Posterior cingulate gyrus (tissue), 11 donors: ENCODE measurements at places on chromosomes 2 and 18.

- DNase-seq = no peak
Observed at GRCh38 chr2:175152242-175152641, 15.8 kb downstream of the ATF2 start.

DNA sequence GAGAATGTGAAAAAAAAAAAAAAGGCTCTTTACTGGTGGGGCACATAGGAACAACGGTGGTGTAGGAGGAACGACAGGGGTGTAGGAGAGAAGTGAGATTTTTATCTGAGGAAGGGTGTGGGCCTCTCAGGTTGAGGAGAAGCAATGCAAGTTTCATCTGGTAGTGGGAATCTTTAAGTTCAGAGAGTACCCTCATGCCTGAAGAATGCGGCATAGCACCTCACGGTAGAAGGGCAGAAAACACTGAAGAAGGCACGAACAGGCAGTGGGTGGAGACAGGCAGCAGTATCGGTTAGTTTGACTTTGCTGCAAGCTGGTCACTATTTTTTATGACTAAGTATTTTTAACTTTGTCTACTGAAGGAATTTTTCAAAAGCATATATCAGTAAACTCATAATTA is 52.2 kb upstream of the TSPYL6 start:
- DNase-seq = no peak

GRCh38 chr2:46859482-46859881 is 56.1 kb downstream of the MCFD2 start:
- no peak for DNase-seq

- no peak for DNase-seq
Observed at GRCh38 chr18:61546590-61546989, 213.4 kb downstream of the CDH20 start.

DNA sequence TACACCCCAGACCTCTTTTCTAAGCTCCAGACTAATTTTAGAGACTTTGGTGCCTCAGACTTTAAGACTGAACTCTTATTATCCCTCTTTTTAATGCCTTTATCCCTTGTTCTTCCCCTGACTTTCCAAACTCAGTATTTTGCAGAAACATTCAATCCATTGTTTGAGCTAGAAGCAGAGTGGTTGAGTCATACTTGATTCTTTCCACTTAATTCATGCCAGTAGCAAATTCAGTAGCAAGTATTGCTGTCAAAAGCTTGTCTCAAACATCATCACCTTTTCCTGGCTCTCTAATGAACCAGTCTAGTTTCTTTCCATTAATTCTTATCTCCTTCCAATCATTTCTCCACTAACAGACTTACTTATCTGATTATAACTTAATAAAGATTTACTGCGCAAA is 699.7 kb upstream of the ZNF804A start:
- DNase-seq = no peak

GRCh38 chr18:56738184-56738583 is 87.0 kb downstream of the WDR7 start:
- DNase-seq = no peak

DNA sequence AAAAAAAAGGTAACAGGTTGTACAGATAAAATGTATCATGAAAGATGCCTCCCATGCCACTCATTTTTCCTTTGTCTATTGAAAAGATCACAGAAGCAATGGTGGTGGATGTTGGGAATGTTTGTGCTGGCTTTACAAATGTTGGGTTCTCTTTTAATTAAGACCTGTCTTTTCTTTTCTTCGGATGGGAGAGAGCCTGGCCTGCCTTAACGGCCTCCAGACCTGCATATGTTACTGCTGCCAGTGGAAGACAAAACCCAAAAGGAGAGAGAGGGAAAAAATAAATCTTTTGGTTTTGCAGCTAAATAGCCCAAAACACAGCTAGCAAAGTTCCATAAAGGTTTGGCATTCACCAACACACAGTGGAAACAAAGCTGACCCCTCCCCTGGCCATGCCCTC is 50.5 kb upstream of the FZD7 start:
- no peak for DNase-seq

DNA sequence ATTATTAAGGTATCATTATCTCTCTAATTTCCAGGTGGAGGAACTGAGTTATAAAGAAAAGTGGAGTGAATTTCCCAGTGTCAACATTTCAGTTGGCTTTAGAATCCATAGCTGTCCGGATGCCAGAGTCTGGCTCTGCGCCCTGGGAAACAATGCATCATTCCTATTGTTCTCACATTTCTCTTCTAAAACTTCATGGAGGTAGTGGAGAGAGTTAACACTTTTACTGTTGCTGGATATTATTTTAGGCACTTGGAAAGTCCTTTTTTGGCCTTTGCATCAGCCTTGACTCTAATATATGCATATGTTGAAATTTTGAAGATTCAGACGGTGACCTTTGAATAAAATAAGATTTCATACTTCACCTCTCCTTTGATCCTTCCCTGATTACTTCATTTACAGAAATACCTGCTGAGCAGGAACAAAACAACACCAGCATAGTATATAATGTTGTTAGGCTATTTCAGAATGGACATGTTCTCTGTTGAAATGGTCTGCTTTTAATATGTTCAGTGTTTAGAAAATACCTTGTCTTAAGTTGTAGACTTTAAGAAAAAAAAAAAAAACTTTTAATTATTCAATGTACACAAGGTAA is 148.8 kb downstream of the EPHA4 start:
- no peak for DNase-seq

DNA sequence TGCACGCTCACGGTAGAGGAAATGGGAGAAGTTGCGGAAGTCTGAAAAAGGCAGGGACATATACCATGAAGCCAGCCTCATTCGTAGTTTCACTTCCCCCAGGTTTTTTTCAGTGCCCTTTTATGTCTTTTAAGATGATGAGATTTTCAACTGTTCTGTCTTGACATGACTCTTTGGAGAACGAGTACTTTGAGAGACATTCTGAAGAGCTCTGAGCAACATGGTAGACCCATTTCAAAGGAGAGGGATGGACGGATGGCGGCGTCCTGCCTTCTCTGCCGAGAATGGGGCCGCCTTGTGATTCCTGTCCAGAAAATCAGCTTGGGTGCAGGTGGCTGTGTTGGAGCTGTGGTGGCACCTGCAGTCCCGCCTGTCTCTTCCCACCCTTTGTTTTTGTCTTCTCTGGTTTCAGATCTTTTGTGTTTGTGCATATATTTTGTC is 41.7 kb downstream of the SH3BP4 start:
- DNase-seq = no peak

- DNase-seq = no peak
Observed at GRCh38 chr2:237472909-237473877, 13.9 kb upstream of the MLPH start.

DNA sequence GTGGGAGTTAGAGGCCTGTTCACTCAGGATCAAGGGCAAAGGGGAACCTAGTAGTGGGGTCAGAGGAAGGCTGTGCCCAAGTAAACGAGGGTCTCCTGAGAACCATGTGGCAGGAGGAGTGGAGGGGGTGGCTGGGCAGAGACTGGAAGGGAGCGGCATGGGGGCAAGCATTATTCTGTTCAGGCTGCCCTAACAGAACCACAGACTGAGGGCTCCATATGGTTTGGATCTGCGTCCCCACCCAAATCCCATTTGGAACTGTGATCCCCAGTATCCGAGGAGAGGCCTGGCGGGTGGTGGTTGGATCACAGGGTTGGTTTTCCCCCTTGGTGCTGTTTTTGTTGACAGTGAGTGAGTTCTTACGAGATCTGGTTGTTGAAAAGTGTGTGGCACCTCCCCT is 287.0 kb downstream of the PHLPP1 start:
- peak; percentile 55 for DNase-seq

DNA sequence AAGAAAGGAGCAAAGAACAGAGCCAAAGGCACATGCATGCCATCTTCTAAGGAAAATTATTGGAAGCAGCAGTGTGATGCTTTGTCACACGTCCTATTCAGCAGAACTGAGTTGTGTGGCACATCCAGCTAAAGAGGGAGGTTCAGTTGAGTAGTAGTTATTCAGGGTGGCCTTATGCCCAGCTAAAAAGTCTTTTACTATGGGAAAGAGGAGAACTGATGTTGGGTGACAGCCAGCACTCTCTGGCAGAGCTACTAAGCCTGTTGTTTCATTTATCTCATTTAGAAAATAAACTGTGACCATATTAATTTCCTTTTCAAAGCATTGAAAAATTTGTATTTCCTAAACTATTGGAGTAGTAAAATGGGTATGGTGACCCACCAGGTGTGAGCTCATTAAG is 18.5 kb downstream of the ITGA6 start:
- no peak for DNase-seq

DNA sequence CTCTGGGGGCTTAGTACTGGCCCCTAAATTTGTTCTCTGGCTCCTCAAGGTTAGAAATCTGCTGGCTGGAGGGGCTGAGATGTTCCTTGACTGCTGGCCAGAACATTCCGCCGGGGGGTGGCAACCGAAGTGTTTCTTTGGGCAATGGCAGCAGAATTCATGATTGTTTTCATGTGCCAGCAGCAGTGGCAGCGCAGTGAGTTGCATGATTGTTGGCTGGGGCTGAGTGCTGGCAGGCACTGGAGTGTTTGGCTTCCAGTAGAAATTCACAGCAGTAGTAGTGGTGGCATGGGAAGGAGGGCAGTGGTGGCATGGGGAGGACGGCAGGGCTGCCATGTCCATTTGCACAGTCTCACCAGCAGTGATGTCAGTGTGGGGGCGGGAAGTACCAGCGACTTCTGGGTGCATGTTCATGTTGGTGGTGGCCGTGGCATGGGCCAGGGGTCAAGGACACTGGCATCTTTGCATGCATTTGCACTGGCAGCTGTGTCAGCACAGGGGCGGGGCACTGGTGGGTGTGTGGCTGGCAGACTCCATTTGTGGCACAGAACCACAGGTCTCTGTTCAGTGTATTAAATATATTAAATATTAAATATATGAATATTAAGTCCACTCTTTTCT is 130.6 kb upstream of the CDH7 start:
- peak; percentile 71 for DNase-seq

- DNase-seq = no peak
Observed at GRCh38 chr2:205115511-205115910, 566.8 kb upstream of the NRP2 start.

DNA sequence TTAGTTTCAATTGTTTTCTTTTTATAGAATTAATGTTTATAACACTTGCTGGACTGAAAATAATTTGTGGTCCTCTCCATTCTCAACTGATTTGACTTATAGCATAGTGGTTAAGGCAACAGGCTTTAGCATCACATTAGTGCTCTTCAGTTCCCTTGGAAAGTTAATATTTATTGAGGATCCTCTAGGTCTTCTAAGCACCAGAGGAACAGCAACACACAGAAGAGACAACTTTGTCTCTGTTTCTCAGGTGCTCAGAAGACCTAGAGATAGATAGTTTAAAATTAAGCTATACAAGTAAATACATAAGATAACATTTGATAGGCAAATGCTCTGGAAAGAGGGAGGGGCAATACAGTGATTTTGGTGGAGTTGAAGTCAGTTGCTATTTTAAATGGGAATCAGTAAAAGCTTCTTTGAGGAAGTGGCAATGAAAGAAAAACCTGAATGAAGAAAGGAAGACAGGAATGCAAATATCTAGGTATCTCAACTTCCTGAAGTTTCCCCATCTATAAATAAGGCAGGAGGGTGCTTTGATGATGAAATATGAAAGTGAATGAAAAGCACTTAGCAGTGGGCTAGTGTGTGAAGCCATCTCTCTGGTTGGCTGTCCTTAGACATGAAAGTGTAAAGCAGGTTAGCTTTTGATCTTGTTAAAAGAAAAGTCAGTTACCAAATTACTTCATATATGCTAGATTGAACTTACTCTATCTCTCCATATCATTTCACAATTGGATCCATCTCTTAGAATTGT is 7.9 kb downstream of the NEUROD1 start:
- DNase-seq = no peak

GRCh38 chr2:146128216-146128615 is 1608.3 kb upstream of the ZEB2 start:
- DNase-seq = no peak

DNA sequence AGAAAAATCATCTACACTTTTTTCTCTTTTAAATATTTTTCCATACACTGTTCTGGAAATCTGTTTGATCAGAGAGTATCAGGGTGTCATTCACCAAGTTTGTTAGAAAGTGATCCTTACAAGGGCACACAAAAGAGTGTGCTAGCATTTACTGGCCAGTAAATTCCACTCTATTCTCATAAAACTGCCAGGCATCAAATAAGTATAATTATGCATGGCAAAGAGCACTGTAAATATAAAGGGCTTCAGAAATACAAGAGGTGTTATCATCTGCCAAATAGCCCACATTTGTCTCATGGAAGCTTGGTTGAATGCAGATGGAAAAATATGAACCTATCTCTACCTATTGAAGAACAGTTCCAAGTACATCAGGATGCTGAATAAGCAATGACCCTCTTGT is 847.3 kb upstream of the ACVR2A start:
- DNase-seq = no peak

DNA sequence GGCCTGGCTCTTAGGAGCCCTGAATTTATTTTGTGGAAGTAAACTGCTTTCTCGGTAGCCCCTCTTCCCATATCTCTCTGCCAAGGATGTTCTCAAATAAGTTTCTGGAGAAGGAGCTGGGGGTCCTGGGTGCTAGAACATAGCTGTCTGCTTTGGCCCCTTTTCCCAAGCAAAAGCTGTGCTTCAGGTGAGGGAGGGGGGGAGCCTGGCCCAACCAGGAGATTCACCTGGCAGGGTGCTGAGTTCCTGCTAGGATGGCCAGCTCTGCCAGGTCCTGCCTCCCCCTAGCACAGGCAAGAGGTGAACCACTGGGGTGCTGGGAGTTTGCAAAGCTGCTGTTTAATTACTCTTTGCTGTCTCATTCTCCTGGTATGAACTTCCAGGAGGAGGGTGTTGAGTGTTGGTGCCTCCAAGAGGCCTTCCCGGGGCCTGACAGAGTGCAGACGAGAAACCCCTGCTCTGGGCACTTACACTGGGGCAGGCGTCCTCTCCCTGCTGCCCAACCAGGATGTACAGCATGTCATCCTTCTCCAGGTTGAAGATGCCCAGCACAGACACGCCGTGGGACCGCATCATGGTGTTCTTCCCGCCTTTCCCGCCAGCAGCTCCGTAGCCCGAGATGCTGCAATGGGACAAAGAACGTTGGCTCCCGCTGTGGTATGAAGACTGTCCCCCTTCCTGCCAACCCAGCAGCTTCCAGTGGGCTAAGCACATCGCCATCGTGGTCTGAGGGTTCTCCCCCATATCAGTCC is 124.2 kb downstream of the CLIP4 start:
- DNase-seq = peak; percentile 63
